A549 (cell line): ENCODE measurements at places on chromosomes 12 and 14. TPM values are rescaled to one million over a fixed set of nuclear protein-coding genes. Genes with fewer than 3 reads are reported as not detected.

FLRT2 gene
- polyA plus RNA-seq, result 6.6 to 7.0 TPM (median 6.8 TPM) in 3 replicates

TMEM119 gene
- not detected in 3 replicates for polyA plus RNA-seq

NEDD8 gene
- polyA plus RNA-seq, result 561 to 594 TPM (median 589 TPM) in 3 replicates

FAM186B gene
- 0.05 to 0.11 TPM (median 0.08 TPM) in 3 replicates for polyA plus RNA-seq

GPRC5D gene
- not detected in 3 replicates for polyA plus RNA-seq

MDP1 gene
- polyA plus RNA-seq, result 21.0 to 21.6 TPM (median 21.4 TPM) in 3 replicates

C12orf56 gene
- polyA plus RNA-seq, result 0.05 to 0.18 TPM in 2 of 3 replicates, not detected in the other

WNT1 gene
- polyA plus RNA-seq, result not detected in 3 replicates
